ENCODE measurements at places on chromosomes 4 and X.

GRCh38 chr4:1030031-1030430, 18.6 kb downstream of the FGFRL1 start:
- DNase-seq: no peak

DNA sequence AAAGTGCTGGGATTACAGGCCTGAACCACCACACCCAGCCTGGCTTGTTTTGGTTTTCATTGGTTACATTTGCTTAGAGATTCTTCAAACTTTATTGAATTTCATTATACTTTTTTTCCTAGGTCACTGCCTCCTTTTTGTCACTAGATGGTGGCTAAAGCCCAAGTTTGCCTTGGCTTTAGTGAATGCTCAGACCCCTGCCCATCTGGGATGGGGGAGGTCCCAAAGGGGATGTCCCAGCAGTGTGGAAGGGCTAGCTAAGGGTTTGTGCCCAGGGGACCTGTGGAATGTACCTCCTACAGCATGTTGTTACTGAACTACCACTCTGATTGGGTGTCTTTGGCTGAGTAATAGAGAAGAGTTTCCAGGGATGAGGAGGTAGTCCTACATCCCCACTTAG, 58.4 kb downstream of the CEP135 start:
- DNase-seq: no peak

- no peak for DNase-seq
These were observed 140.9 kb downstream of the MAPK10 start for GRCh38 chr4:86218746-86219473.

- no peak for DNase-seq
These were observed 126.6 kb downstream of the SLC39A8 start for GRCh38 chr4:102218656-102219055.

- DNase-seq: no peak
These were observed 21.0 kb upstream of the TMSB15B start for GRCh38 chrX:103941201-103941975.

DNA sequence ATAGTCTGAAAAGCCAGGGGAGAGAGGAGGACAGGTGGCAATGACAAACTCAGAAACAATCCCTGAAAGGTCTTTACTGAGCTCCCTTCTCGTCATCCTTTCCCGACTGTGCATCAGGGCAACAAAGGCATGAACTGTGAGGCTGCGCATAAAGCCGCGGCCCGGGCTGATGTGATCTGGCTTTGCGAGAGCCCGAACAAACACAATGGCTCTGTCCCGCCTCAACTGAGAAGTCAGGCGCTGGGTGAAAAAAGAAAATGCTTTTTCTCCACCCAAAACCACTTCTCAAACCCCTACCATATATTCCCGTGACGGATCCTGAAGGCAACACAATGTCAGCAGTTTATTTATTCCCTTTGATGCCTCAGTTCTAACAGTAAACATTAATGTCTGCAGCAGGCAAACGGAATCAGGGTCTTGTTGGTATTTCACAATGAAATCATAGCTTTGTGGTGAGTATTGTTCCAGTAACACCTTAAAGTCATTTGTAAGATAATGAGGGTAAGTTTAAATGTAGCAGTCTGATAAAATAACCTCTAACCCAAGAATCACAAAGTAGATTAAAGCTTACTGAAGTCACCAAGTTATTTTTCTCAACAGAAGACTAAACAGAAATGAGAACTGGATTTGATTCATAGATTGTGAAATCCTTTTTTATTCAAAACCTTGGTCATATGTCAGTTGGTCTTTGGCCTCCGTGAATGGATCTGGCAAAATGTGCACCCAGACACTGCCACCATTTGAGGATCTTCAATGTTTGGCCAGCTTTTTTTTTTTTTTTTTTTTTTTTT, 67.4 kb downstream of the APBB2 start:
- no peak for DNase-seq

GRCh38 chr4:76016393-76016792, 6.9 kb downstream of the CXCL10 start:
- DNase-seq: no peak

- no peak for DNase-seq
These were observed 384.6 kb downstream of the IDS start for GRCh38 chrX:149120459-149120858.

GRCh38 chrX:44935172-44935571, 62.2 kb downstream of the KDM6A start:
- no peak for DNase-seq

GRCh38 chr4:141102367-141102766, 30.9 kb downstream of the RNF150 start:
- DNase-seq: no peak

DNA sequence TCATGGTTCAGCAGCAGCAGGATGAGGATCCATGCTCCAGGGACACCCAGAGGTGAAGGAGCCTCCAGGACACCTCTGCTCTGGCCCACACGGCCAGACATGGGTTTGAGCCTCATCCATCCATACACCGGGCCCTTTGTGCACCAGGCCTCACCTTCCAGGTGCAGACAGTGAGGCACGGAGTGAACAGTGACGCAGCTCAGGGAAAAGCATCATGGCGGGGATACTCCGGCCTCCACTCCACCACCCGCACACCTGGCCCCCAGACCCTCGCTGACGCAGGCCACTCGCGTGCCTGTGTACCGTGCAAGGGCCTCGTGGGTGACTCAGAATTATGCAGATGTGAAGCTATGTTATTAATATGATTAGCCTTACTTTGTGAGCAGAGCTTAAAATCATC, 33.3 kb downstream of the ADRA2C start:
- DNase-seq: no peak

GRCh38 chr4:153616006-153616555, 68.0 kb upstream of the TLR2 start:
- peak; percentile 12 for DNase-seq

GRCh38 chr4:11010624-11011023, 326.1 kb upstream of the CLNK start:
- no peak for DNase-seq

Measured in activated CD4-positive, alpha-beta T cell treated with anti-CD3 and anti-CD28 coated beads for 1 hour (primary cell).